ENCODE measurements at places on chromosomes 2 and 18.

GRCh38 chr2:149021761-149022160, 16.7 kb upstream of the LYPD6B start:
- DNase-seq: no peak

GRCh38 chr18:54157646-54158385, 66.7 kb downstream of the MBD2 start:
- no peak for DNase-seq

DNA sequence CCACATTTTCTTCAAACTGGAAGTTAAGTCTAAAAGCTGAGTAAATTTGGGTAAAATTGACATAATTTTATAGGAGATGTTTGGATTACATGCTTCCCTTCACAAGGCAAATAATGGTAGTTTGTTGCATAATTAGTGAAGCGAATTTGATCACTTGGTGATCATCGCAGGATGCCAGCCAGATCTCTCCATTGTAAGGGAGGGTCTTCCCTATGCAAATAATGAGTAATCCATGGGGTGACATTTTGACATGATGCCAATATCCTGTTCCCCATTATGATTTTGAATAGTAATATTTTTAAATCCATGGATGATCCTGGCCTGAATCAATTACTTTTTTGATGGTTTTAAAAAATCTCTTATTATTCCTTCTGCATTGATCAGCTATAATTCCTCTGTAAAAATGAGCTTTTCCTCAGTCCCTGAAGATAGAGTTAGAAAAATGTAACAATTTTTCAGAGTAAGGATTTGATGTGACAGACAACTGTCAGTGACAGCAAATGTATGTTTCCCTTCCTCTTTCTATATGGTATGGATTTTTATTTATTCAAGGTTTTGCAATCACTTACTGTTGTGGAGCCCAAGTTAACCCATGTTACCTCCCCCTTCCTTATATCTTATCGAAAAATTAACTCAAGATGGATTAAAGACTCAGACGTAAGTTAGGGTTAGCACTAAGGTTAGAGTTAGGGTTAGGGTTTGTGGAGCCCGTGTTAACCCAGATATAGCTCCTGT, 21.4 kb downstream of the CCL20 start:
- DNase-seq: no peak

- DNase-seq: no peak
These were observed 43.3 kb downstream of the OSBPL6 start for GRCh38 chr2:178237488-178238153.

DNA sequence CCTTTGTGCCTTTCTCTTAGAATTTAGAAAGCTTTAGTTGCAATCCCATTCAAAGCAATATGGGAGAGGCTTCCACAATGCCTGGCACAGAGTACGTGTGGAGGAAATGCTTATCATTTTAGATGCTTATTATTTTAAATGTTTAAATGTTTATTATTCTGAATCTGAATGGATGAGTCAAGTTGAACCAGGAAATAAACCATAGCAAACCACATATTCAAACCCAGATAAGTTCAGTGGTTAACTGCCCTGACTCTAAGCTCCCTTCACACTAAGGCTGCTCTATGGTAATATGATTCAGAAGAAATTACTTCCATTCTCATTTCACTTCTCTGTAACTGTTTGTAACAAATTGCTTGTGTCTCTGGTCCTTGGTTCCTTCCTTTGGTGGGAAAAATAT, 5.2 kb upstream of the PPP4R1 start:
- no peak for DNase-seq
